ENCODE measurements at places on chromosomes 12 and 14. TPM values are rescaled to one million over a fixed set of nuclear protein-coding genes. Genes with fewer than 3 reads are reported as not detected.

SERPINA10 gene
- total RNA-seq = not detected

DNA sequence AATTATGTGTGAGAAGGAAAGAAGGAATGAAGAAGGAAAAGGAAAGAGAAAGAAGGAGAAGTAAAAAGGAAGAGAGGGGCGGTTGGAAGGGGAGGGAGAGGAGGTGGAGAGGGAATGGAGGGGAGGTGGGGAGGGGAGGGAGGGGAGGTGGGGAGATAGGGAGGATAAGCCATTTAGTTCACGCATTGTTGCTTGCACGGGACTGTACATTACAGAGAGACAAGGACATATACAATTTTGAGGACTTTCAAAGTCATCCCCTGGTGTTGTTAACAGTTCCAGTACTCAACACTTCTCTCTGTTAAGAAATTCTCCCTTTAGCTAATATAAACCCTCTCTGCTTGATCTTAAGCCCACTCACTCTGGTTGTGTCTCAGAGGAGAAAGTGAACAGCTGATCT lies 312.5 kb downstream of the GRIN2B start:
- DNase-seq = no peak

SERPINA3 gene
- total RNA-seq = 1.2 TPM

DNA sequence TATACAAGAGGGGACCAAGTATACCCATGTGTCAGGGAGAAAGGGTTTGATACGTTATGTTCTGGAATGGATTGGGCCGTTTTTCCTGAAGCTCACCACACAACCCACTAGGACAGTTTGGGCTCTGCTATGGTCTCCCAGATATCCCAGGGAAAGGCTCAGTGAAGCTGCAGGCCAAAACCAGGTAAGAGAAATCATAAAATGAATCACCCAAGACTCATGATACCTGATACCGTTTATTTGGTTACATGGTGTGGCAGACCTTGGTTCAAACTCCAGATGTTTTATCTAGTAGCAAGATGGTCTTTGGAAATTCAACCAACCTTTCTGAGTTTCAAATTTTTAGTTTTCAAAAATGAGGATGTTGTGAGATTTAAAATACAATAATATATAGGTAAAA lies 177.6 kb downstream of the C12orf75 start:
- no peak for DNase-seq

GRCh38 chr14:54669721-54670561 lies 103.0 kb downstream of the SAMD4A start:
- DNase-seq = peak; percentile 83

DNA sequence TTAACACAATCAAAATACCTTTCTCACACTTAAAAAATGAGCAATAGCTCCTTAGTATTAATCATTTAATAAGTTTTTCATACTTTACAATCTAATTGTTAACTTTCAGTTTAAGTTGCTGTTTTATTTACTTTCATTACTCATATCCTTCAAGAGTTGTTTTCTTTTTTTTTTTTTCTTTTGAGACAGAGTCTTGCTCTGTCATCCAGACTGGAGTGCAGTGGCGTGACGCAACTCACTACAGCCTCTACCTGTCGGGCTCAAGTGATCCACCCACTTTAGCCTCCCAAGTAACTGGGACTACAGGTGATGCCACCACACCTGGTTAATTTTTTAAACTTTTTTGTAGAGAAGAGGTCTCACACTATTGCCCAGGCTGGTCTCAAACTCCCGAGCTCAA lies 16.1 kb downstream of the ZBTB1 start:
- no peak for DNase-seq

DNA sequence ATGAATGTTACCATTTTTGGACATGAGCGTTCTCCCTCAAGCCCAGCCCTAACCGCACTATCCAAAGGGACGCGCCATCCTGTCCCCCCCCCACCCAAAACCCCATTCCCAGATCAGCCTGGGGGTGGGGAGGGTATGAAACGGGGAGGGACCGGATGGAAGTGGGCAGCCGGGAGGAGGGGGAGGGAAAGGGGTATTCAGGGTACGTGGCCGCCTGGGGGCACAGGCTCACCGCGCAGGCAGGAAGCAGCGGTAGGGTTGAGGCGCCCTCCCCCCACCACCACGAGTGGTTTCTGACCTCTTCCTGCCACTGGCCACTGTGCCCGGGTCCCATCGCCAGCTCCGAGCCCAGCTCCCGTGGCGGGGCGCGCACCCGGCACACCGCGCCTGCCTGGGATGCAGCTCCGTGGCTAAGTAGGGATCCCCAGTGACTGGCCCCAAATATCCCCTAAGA lies 1.4 kb downstream of the ACTN1 start:
- DNase-seq = peak; percentile 91
